ENCODE measurements at places on chromosomes 12 and 14. TPM values are rescaled to one million over a fixed set of nuclear protein-coding genes. Genes with fewer than 3 reads are reported as not detected.
A peak's percentile ranks its signal among the peaks of the same experiment; 100 is the strongest.

The TAS2R7 gene
- not detected for total RNA-seq

DNA sequence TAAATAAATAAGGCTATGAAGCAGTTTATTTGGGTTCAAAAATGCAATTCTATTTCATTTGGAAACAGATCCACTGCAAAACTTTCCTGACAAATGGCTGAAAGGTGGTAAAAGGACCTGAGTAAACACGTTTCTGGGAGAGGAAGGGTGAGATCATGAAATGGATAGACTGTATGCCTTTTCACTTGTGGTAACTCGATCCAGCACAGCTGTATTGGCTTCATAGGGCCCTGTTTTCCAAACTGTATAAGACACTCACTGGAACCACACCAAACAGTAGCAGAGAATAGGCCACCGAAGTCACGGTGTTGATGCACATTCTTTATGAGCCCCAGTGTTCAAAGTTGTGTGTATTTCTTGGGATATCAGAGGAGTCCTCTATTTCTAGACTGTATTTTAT lies 325.2 kb upstream of the DIO2 start:
- DNase-seq, result no peak

The TOMM20L gene
- total RNA-seq, result not detected

GRCh38 chr12:26701604-26702215 lies 131.3 kb downstream of the ITPR2 start:
- peak; percentile 72 for DNase-seq

DNA sequence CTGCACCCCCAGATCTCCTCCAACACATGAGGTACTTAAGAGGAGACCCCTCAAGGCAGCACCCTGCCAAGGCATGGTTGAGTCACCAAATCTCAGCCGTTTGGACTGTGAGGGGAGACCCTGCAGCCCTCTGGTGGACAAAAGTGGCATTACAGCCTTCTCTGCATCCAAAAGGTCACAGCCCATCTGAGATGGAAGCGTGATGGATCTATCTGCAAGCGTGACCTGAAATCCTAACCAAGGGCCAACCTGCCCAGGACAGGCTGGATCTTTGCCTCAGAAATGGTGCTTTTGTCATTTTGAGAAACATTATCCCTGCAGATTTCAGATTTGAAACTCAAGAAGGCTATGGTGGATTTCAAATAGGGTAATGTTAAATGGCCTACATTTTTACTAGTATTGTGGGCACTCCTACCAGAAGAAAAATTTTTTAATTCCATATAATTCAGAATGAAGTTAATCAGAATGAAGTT lies 23.7 kb upstream of the DHRS4 start:
- DNase-seq, result peak; percentile 85

DNA sequence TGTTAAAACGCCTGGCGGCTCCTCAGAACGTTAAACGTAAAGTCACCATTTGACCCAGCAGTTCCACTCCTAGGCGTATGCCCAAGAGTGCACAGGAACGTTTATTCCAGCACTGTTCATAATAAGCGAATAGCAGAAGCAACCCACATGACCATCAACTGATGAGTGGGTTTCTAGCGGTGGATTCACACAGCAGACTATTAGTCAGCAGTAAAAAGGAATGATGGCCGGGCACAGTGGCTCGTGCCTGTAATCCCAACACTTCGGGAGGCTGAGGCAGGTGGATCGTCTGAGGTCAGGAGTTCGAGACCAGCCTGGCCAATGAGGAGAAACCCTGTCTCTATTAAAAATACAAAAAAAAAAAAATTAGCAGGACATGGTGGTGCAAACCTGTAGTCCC lies 22.4 kb upstream of the FBRSL1 start:
- DNase-seq, result no peak

The A2M gene
- 14.0 TPM for total RNA-seq

The IRAK3 gene
- total RNA-seq, result 19.2 TPM

The KRT72 gene
- not detected for total RNA-seq

All from dermis blood vessel endothelial cell (primary cell).